ENCODE measurements at places on chromosomes 11 and 22.

- no peak for DNase-seq
Measured at GRCh38 chr11:35211952-35212351, 73.0 kb downstream of the CD44 start.

- DNase-seq = no peak
Measured at GRCh38 chr11:130261571-130261970, 53.1 kb downstream of the ZBTB44 start.

- no peak for DNase-seq
Measured at GRCh38 chr22:47588578-47588960, 826.1 kb downstream of the TBC1D22A start.

- DNase-seq = no peak
Measured at GRCh38 chr11:129289350-129290040, 86.2 kb upstream of the BARX2 start.

DNA sequence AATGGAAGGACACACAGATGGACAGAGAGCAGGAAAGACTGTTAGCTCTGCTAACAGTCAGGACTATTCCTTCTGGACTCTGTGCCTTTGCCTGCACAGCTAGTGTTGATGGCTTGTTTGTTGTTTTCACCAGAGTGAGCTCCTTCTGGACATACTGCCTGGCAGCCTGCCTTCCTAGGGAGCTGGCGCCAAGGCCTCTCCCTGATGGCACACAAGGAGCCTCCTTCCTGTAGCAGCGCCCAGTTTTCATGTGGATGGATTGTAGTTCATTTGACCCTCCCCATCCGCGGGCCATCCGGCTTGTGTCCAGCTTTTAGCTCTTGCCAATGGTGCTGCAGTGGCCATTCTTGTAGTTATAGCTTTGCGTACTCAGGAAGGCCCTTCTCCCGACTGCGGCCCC lies 16.6 kb upstream of the BCR start:
- no peak for DNase-seq

DNA sequence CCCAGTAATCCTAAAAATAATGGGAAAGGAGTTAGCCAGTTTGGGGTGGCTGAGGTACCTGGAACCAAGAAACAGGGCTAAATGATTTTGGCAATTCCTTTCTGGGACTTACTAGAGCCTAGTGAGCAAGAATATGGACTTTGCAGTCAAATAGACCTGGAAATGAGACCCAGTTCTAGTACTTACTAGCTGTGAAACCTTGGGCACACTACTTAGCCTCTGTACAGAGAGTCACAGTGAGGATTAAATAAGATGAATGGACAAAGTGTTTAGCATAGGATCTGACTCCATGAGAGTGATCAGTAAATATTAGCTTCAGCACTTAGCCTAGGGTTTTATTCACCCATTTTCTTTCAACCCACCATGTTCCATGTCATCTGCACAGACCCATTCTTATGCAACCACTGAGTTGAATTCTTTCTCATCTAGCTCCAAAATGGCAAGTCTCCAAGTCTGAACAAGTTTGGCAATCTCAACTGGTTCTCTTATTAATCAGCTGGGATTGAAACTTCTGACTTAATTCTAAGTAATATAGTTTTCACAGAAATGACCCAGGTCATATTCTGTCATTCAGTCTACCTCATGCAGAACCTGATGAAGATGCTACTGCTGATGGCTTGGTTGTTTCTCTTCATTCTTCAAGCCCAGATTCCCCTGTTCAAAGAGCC lies 15.0 kb upstream of the SORL1 start:
- DNase-seq = no peak

GRCh38 chr11:30106222-30107181 lies 89.7 kb upstream of the KCNA4 start:
- DNase-seq = no peak

GRCh38 chr11:45252134-45252856 lies 33.8 kb downstream of the SYT13 start:
- DNase-seq = no peak

- DNase-seq = no peak
Measured at GRCh38 chr11:57313788-57314135, 11.0 kb downstream of the TNKS1BP1 start.

- DNase-seq = no peak
Measured at GRCh38 chr11:101738452-101738851, 154.6 kb upstream of the TRPC6 start.

DNA sequence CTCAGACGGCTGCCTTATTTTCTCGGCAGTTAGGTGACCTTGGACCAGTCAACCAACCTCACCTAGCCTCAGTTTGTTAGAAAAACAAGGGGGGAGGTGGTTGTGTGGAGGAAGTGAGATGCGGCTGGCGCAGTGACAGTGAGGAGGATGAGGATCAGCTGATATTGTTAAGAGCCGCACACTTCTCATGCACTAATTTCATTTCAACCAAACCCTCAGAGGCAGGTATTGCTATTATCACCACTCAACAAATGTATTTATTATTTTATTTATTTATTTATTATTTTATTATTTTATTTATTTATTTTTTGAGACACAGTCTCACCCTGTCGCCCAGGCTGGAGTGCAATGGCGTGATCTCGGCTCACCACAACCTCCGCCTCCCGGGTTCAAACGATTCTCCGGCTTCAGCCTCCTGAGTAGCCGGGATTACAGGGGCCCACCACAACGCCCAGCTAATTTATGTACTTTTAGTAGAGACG lies 2.1 kb downstream of the LGALS1 start:
- DNase-seq = no peak

- DNase-seq = peak; percentile 19
Measured at GRCh38 chr11:74418509-74418895, 20.3 kb upstream of the PGM2L1 start.

DNA sequence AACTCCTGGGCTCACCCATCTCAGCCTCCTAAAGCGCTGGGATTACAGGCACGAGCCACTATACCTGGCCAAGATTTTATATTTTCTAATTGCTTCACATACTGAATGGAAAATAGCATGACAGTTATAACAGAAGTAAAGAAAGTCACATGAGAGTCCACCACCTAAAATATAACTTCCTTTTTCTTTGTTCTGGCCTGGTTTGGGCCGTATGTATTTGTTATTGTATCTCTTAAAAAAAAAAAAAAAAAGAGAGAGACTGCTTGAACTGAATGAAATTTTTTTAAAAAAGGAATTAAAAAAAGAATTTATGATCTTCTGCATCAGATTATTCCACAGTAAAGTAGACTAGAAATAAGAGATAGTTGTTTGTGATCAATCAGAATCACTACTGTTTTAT lies 86.0 kb upstream of the GRIK4 start:
- DNase-seq = no peak

DNA sequence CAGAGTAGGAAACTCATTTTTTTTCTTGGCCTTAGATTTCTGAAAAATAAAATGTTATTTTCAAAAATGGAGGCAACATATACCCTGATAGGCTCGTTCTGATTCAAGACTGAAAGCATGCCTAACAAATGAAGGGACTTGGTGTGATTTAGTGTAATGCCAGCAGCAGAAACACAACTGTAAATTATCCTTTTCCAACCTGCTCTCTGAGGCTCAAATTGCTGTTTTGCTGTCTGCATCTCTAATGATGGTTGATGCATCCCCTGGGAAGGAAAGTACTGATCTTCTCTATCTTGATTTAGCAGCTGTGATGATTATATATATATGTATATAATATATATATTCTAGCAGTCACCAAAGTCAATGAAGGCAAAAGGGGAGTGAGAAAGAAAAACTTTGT lies 537.2 kb upstream of the API5 start:
- no peak for DNase-seq

GRCh38 chr22:31271485-31271884 lies 20.8 kb downstream of the PIK3IP1 start:
- no peak for DNase-seq

DNA sequence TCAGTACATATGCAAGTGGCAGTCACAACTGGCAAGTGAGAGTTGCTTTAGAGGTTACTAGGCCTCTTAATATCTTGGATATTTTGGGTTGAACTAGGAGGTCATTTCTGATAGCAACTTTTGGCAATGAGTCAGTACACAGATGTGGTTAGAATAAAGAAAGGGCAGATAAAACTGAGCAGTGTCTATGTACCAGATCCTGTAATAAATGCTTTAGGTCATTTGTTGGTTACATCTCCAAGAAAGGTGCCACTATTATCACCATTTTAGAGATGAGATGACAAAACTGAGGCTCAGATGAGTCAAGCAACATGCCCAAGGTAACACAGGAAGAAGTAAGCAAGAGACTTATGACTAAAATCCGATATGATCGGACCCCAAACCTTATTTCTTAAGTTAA lies 25.0 kb downstream of the MAML2 start:
- DNase-seq = no peak

GRCh38 chr11:67276781-67277230 lies 10.5 kb downstream of the GRK2 start:
- no peak for DNase-seq

- DNase-seq = no peak
Measured at GRCh38 chr22:32803738-32804435, 2.4 kb downstream of the TIMP3 start.

GRCh38 chr11:122775675-122776271 lies 62.5 kb upstream of the CRTAM start:
- no peak for DNase-seq

GRCh38 chr22:20965104-20965887 lies 1.8 kb upstream of the AIFM3 start:
- no peak for DNase-seq

DNA sequence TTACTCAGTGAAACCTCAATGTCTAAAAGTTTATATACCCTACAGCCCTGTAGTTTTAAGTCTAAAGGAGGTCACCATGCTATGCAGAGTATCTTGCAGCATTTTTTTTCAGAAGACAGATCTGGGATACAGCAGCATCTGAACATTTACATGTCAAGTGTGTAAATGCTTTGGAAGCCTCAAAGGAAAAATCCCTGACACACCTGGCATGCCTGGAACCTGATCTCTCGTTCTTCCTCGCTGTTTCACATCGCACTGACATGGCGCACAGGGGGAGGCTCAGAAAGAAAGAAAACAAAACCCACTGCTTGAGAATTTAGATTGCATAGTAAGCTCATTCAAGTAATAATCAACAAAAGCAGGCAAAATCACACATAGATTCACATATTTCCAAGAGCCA lies 31.0 kb downstream of the PAX6 start:
- DNase-seq = no peak

GRCh38 chr11:113389272-113389671 lies 1.7 kb downstream of the ANKK1 start:
- DNase-seq = no peak

DNA sequence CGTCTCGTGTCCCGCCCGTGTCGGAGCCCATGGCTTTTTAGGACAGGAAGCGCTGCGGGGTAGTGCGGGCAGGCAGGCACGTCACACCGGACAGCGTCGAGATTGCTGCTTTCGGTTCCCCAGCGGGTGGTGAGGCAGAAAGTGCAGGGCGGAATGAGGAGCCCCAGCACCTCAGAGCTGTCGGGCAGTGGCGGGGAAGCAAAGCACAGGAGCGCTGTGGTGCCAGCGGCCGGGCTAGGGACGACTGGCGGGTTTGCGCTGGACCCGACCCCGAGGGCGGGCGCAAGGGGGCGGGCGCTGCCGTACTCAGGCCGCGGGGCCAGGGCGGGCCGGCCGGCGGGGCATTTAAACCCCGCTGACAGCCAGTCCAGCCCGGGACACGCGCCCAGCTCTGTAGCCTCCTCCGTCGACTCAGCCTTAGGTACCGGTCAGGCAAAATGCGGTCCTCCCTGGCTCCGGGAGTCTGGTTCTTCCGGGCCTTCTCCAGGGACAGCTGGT lies at the start of gene SLC37A2:
TSS of gene SLC37A2 (plus strand) at position 375 of the 498 bp plus-strand sequence. CDS start at position 438, 63 bp downstream.
- DNase-seq = no peak

DNA sequence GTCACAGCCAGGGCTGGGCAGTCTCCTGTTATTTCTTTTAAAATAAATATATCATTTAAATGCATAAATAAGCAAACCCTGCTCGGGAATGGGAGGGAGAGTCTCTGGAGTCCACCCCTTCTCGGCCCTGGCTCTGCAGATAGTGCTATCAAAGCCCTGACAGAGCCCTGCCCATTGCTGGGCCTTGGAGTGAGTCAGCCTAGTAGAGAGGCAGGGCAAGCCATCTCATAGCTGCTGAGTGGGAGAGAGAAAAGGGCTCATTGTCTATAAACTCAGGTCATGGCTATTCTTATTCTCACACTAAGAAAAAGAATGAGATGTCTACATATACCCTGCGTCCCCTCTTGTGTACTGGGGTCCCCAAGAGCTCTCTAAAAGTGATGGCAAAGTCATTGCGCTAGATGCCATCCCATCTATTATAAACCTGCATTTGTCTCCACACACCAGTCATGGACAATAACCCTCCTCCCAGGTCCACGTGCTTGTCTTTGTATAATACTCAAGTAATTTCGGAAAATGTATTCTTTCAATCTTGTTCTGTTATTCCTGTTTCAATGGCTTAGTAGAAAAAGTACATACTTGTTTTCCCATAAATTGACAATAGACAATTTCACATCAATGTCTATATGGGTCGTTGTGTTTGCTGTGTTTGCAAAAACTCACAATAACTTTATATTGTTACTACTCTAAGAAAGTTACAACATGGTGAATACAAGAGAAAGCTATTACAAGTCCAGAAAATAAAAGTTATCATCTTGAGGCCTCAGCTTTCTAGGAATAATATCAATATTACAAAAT lies 13.4 kb downstream of the OR51B4 start:
- DNase-seq = no peak

- no peak for DNase-seq
Measured at GRCh38 chr11:80009081-80009480, 568.3 kb upstream of the TENM4 start.

GRCh38 chr22:24867323-24868022 lies 61.5 kb downstream of the SGSM1 start:
- no peak for DNase-seq

- peak; percentile 70 for DNase-seq
Measured at GRCh38 chr22:49724030-49724892, 103.4 kb downstream of the BRD1 start.

- no peak for DNase-seq
Measured at GRCh38 chr11:97883086-97883485, 1137.7 kb upstream of the CNTN5 start.

- DNase-seq = no peak
Measured at GRCh38 chr11:34143048-34143447, 37.6 kb downstream of the NAT10 start.

DNA sequence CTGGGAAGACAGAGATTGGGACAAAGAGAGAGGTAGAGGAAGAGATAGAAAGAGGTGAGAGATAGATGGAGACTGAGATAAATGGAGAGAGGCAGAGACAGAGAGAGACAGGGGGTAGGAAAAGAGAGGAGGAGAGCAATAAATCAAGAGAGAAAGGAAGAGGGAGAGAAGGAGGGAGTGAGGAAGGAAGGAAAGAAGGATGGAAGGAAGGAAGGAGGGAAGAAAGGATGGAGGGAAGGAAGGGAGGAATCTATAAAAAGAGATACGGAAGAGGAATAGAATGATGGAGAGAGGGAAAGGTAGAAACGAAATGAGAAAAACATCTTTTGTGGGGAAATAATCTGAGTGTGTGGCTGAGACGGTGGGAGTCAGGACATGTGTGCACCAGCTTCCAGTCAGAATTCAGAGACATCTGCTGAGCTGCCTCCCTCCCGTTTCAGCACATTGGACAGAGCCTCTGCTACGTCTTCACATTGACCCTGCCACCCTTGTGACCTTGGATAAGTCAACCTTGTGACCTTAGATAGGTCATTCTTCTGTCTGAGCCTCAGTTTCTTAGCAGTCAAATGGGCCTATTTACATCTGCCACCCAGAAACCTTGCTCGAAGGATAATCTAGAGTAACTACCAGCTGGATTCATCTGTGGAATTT lies 417.8 kb downstream of the MIAT start:
- no peak for DNase-seq

- no peak for DNase-seq
Measured at GRCh38 chr11:12460466-12460865, 83.1 kb downstream of the PARVA start.
